Lung (tissue), 17 donors: ENCODE measurements at places on chromosomes 1 and 21. TPM values are rescaled to one million over a fixed set of nuclear protein-coding genes. Genes with fewer than 3 reads are reported as not detected.
A peak's percentile ranks its signal among the peaks of the same experiment; 100 is the strongest.

DNA sequence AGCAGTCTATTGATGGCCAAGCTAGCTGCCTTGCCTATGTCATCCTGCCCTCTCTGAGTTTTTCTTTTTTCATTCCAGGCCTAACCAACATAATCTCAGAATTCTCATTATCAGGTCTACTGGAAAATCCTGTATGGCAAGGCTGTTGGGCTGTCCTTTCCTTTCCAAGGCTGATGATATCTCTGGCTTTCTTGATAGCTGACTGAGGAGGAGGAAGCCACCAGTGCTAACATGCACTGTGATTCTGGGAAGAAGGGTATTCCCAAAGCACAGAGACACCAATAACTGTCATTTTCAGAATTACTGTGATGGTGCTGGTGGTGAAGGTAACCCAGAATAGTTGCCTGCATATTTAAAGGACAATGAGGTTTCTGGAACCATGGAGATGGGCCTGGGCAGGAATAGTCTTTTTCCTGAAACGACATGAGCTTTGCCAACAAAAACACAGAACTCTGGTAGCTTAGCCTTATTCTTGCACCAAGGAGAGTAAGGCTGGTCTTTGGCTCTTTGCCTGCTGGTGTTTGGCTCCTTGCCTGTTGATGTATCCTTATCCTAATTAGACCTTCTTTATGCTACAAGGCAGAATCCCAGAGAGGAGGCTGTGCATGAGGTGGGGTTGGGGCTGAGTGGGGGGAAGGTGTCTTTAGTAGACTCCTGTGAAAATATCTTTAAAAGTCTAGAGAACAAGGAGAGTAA, 157.4 kb downstream of the TNFSF18 start:
- H3K27ac ChIP-seq: no peak overlapping the region
- peaks cover 2% of the 10 kb centered on the region for H3K4me1 ChIP-seq
- DNase-seq: peak; percentile 17
- H3K27me3 ChIP-seq: no peaks in the 10 kb centered on the region
- no peak overlapping the region for H3K4me3 ChIP-seq
- no peaks in the 10 kb centered on the region for H3K36me3 ChIP-seq

GRCh38 chr1:3609769-3610526, 1.4 kb downstream of the MEGF6 start:
- H3K4me1 ChIP-seq: peaks cover 17% of the 10 kb centered on the region
- no peak overlapping the region for H3K27ac ChIP-seq
- no peaks in the 10 kb centered on the region for H3K36me3 ChIP-seq
- H3K27me3 ChIP-seq: no peaks in the 10 kb centered on the region

GRCh38 chr1:39988618-39989343, 33.8 kb downstream of the MFSD2A start:
- H3K4me1 ChIP-seq: no peaks in the 10 kb centered on the region
- no peaks in the 10 kb centered on the region for H3K36me3 ChIP-seq
- no peak overlapping the region for H3K27ac ChIP-seq
- H3K27me3 ChIP-seq: no peaks in the 10 kb centered on the region
- DNase-seq: peak; percentile 51

DNA sequence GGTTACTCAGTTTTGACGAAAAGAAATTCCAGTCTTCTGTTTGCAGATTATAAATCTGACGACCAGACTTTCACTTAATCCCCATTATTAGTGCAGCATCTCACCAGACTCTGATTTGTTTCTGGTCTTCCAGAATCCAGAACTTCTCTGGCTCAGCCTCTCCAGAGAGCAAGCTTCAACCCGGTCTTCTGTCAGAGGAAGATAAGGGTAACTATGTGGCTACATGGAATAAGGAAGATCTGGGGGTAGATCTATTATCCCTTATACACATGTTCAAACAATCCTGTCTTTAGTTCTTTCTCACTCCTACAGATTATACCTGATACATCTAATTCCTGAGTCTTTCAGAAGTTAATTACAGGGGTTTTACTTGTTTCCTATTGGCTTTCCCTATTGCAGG, 9.9 kb downstream of the PHTF1 start:
- DNase-seq: no peak
- no peaks in the 10 kb centered on the region for H3K27me3 ChIP-seq
- H3K27ac ChIP-seq: no peak overlapping the region
- H3K4me1 ChIP-seq: no peaks in the 10 kb centered on the region
- H3K36me3 ChIP-seq: no peaks in the 10 kb centered on the region
- no peak overlapping the region for H3K4me3 ChIP-seq

DNA sequence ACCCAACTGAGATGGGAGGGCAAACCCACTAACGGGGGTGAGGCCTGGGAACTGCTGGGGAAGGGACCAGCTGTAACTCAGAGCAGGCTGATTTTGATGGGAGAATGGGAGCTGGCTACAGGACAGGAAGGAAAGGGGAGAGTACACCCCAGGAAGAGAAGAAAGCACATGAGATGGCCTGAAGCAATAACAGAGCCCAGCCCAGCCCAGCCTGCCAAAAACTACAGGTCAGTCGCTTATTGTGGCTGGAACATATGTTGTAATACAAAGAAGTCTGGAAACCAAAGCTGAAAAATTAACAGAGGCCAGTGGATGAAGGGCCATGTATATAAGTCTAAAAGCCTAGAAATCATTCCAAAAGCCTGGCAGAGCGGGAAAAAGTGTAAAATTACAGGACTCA, 1.6 kb downstream of the ITLN2 start:
- H3K4me3 ChIP-seq: no peak overlapping the region
- no peaks in the 10 kb centered on the region for H3K27me3 ChIP-seq
- no peak overlapping the region for H3K27ac ChIP-seq
- peaks cover 8% of the 10 kb centered on the region for H3K4me1 ChIP-seq

The ATP1A1 gene
- 561 TPM for total RNA-seq

The CHD5 gene
- 0.55 TPM for total RNA-seq
